Activated naive CD4-positive, alpha-beta T cell treated with anti-CD3 and anti-CD28 coated beads for 36 hours (primary cell): ENCODE measurements at places on chromosomes 16 and 17. TPM values are rescaled to one million over a fixed set of nuclear protein-coding genes. Genes with fewer than 3 reads are reported as not detected.

GRCh38 chr16:9343276-9343675 lies 251.8 kb downstream of the HAPSTR1 start:
- H3K4me1 ChIP-seq, result no peaks in the 10 kb centered on the region
- H3K27me3 ChIP-seq, result peaks cover 2% of the 10 kb centered on the region
- no peak for DNase-seq
- no peak overlapping the region for H3K27ac ChIP-seq

DNA sequence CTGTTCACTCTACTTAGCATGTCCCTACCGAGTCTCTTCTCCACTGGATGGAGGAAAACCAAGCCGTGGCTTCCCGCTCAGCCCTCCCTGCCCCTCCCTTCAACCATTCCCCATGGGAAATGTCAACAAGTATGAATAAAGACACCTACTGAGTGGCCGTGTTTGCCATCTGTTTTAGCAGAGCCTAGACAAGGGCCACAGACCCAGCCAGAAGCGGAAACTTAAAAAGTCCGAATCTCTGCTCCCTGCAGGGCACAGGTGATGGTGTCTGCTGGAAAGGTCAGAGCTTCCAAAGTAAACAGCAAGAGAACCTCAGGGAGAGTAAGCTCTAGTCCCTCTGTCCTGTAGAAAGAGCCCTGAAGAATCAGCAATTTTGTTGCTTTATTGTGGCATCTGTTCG lies 2.8 kb upstream of the LPCAT2 start:
- H3K4me3 ChIP-seq, result no peak overlapping the region
- no peak for DNase-seq
- H3K36me3 ChIP-seq, result no peaks in the 10 kb centered on the region
- H3K4me1 ChIP-seq, result peaks cover 10% of the 10 kb centered on the region
- peaks cover 34% of the 10 kb centered on the region for H3K27me3 ChIP-seq

SLC38A8 gene
- not detected for total RNA-seq

GRCh38 chr17:43769426-43769825 lies 9.4 kb downstream of the DUSP3 start:
- peaks cover 21% of the 10 kb centered on the region for H3K36me3 ChIP-seq
- DNase-seq, result no peak
- H3K27me3 ChIP-seq, result no peaks in the 10 kb centered on the region
- no peak overlapping the region for H3K27ac ChIP-seq
- no peaks in the 10 kb centered on the region for H3K4me1 ChIP-seq
